ENCODE measurements at places on chromosomes 2 and 18.

- no peak for DNase-seq
These were observed 65.1 kb upstream of the AFF3 start for GRCh38 chr2:100207411-100207885.

- DNase-seq, result no peak
These were observed 28.3 kb downstream of the TWSG1 start for GRCh38 chr18:9362869-9363268.

- no peak for DNase-seq
These were observed 10.4 kb upstream of the MSGN1 start for GRCh38 chr2:17805717-17806363.

DNA sequence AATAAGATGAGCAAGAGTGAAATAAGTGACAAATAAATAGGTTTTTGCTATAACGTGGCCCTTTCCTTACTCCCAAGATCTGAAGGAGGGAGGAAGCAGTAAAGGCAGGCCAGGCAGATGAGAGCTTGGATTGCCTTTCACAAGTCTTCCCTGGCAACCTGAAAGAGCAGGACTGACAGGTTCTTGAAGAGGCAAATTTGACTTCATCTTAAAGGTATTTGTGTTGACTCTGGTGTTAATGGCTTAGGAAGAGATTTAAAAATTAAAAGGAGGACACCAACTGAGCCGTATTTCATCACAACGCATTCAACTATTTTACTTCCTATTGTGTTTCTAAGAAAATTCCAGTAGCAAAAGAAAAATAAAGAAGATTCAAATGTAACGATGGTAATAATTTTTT is 3.2 kb downstream of the STRN start:
- no peak for DNase-seq

DNA sequence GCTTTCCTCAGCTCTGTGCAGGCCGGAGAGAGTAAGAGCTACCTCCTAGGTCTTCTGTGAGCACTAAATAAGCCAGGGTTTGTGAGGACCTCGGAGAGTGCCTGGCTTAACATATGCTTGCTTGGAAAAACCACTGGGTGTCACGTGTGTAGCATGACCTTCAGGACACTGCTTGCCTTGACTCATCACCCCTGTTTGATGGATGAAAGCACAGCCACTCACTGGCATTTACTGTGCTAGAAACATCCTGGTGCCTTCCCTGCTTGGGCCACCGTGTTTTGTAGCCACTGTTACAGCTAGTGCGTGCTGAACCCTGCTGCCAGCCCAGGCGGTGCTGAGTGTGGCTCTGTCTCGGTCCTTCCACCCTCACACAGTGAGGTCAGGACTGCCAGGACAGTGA is 34.8 kb upstream of the ITM2C start:
- DNase-seq, result no peak

DNA sequence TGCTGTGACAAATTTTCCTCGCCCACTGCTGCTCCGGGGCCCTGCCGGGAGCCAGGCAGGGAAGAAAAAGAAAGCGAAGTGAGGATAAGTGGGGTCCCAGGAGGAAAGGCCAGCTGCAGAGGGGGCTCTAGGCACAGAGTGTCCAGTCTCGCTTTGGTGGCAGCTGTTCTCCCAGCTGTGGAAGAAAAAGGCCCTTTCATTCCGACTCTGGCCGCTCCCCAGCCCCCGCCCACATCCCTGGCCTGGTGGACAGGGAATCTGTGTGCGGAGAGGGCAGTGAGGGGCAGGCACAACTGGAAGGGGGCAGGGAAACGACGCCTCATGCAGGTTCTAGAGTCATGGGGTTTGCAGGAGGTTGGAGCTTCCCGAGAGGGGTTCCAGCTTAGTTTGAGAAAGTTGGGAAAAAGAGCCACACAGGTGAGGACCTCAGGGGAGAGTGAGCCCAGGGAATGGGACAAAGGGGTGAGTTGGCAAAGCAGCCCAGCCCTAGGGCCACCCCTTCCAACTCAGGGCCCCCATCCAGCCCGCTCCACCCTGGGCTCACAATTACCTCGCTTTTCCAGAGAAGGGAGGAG is 1.8 kb downstream of the RTKN start:
- no peak for DNase-seq

GRCh38 chr2:177129610-177130009 is 83.0 kb upstream of the HNRNPA3 start:
- DNase-seq, result no peak

GRCh38 chr2:54370405-54371104 is 85.6 kb upstream of the SPTBN1 start:
- no peak for DNase-seq

GRCh38 chr2:71892423-71892730 is 255.3 kb downstream of the CYP26B1 start:
- no peak for DNase-seq

DNA sequence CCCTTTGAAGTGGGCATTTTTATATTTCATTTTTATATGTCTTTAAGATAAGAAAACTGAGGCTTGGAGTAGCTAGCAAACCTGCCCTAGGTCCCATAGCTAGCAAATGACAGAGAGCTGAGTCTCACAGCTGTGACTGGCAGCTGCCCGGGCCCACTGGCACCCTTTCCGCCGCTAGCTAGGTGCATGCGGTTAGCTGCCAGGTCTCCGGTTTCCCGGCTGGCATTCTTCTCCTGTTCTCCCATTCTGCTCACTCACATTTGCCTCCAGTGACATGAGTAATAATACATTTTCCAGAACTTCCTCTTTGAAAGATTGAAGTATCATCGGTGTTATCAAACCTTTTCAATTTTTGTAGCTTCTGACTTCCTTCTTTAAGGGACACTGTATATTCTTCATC is 38.7 kb downstream of the MTCL1 start:
- no peak for DNase-seq

GRCh38 chr2:157333304-157334047 is 7.9 kb upstream of the ERMN start:
- no peak for DNase-seq

- DNase-seq, result no peak
These were observed 18.9 kb downstream of the SAG start for GRCh38 chr2:233326500-233326899.

DNA sequence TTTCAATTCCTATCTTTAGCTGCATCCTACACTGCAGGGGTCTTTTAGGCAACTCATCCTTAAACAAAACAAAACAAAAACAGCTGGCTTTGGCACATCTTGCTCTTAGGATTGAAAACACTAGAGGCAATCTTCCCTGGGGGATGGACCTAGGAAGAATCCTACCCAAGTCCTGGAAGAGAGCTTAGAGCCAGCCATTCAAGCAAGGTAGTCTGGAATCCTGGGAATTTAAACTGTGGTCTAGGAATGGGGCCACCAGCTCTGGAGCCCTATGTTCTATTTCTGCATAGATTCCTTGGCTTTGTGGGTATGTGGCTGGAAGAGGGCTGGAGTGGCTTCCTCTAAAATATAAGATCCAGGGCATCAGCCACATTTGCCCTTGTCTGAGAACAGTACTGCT is 27.7 kb downstream of the MYL1 start:
- DNase-seq, result no peak

GRCh38 chr2:150480241-150480640 is 7.2 kb downstream of the RND3 start:
- no peak for DNase-seq

DNA sequence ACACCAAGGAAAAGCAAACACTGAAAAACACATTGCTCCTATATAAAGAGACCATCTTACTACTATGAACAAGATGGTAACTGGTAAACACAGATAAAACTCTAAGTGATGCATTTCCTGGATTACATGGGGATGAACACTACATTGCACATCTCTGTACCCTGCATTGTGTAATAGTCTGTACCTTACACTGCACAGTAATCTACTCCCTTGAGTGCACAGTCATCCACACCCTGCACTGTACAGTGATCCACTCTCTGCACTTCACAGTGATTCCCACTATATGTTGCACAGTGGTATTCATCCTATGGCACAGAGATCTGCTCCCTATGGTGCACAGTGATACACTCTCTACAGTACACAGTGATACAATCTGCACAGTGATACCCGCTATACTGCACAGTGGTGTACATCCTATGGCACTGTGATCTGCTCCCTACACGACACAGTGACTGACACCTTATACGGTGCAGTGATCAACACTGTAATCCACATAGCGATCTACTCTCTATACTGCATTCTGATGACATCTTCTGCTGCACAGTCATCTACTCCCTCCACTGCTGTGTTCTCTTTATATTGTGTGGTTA is 462.2 kb upstream of the RGPD4 start:
- no peak for DNase-seq

Measured in T follicular helper cell (primary cell).